Sciatic nerve (tissue), 2 donors: ENCODE measurements at places on chromosomes 2 and 18.

GRCh38 chr2:65417509-65418085 is 14.8 kb downstream of the SPRED2 start:
- no peak for DNase-seq

GRCh38 chr2:207643892-207644291 is 18.7 kb upstream of the METTL21A start:
- no peak for DNase-seq

DNA sequence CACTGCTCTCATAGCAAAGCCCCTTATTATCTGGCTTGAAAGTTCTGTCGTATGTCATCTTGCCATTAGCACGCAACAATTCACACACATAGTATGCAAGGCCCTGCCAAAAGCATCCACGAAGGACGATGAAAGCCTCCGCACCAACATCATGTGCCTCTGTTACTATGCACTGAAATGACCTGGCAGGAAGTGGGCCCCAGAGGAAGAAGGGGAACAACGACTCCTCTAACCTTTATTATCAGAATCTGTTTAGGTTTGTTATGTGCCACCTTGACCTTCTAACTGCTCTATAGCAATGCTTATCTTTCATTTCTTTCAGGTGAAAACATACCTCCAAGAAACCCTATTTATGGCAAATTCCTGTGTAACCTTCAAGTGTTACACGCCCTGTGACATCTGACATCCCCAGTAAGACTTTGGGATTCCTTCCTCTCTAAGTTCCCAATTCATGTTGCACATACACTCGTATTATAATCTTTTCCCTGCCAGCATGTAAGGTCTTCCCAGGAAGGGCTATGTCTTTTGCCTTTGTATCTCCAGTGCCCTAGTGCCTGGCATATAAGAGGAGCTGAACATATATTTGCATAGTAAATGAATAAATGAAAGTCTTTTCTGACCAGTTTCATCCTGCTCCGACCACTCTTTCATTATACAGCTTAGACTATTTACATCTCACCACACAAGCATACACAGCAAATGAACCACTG is 7.0 kb upstream of the NDUFV2 start:
- no peak for DNase-seq

GRCh38 chr2:24273598-24273997 is 86.7 kb downstream of the ITSN2 start:
- DNase-seq: no peak

GRCh38 chr18:22282311-22283115 is 113.1 kb downstream of the GATA6 start:
- DNase-seq: no peak

GRCh38 chr2:22499082-22499839 is 885.7 kb upstream of the KLHL29 start:
- no peak for DNase-seq

- DNase-seq: no peak
These were observed 16.4 kb downstream of the TCF23 start for GRCh38 chr2:27164960-27165763.

DNA sequence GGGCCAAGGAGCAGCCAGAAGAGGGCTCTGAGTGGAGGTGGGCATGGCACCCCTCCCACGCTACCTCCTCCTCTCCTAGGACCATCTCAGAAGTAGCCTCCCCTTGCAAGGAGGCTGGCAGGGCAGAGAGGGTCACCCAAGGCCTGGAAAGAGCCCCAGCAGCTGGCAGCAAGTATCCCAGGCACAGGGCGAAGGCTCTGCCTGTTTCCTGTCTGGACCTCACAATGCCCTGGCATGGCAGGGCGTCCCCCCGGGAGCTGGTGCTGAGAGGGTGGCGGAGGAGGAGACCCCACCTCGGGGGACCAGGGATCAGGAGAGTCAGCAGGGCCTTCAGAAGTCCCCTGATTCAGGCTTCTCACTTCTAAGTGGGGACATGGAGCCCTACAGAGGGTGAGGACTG is 66.2 kb upstream of the TAF1B start:
- DNase-seq: no peak

- DNase-seq: no peak
These were observed 98.3 kb upstream of the EPC2 start for GRCh38 chr2:148546270-148546669.

DNA sequence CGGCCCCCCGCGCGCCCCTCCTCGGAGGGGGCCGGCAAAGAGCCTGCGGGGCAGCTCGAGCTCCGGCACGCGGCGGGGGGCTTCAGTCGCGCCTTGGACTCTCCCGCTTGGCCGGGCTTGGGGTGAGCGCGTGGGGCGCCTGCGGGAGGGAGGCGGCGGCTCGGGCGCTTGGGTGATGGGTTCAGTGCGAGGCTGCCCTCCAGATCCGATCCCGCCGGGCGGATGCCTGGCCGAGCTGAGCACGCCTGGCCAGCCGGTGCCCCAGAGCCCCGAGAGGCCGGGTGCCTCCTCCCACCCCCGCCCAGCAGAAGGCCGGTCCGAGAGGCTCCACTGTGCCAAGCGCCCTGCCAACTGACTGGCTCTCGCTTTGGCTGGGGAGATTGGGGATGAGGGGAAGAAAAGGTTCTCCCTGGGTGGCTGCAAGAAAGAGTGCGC is 273 bp upstream of the NXPH2 start:
- DNase-seq: no peak
